BJ (cell line): ENCODE measurements at places on chromosomes 4 and X.
A peak's percentile ranks its signal among the peaks of the same experiment; 100 is the strongest.

GRCh38 chr4:58163156-58163555, 1053.0 kb upstream of the IGFBP7 start:
- no peak for DNase-seq

DNA sequence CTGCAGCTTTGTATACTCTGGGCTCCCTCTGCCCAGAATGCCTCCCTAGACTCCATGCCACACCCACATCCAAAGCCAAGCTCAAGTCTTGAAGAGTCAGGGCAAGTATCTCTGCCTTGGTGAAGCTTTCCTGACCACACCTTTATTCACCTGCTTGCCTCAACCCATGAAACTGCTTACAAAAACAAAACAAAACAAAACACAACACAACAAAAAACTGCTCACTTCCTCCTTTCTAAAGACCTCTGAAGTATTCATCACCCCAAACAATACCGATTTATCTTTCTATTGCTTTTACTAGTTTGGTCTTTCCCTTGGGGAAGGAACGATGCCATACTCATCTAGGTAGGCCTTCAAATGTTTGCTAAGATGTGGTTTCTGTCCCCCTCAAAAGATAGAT, 45.0 kb downstream of the TMEM165 start:
- no peak for DNase-seq

DNA sequence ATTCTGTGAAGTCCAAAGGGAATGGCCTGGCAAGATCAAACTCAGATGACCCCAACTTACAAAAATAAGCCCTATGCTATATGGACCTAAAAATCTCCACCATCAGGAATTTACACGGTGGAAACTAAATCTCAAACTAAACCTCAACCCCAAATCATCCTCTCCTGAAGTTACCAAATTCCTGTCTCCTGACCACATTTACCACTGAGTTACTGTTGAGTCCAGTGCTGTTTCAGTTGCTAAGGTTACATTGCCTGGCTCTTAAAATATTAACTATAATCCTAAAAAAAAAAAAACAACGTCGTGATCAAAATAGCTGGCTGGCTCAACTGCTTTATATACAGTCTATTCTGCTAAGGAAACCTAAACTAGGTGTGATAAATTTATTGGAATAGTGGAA, 315.2 kb upstream of the SLIT2 start:
- peak; percentile 57 for DNase-seq

- DNase-seq: no peak
Measured at GRCh38 chr4:101853691-101854090, 63.2 kb downstream of the BANK1 start.

DNA sequence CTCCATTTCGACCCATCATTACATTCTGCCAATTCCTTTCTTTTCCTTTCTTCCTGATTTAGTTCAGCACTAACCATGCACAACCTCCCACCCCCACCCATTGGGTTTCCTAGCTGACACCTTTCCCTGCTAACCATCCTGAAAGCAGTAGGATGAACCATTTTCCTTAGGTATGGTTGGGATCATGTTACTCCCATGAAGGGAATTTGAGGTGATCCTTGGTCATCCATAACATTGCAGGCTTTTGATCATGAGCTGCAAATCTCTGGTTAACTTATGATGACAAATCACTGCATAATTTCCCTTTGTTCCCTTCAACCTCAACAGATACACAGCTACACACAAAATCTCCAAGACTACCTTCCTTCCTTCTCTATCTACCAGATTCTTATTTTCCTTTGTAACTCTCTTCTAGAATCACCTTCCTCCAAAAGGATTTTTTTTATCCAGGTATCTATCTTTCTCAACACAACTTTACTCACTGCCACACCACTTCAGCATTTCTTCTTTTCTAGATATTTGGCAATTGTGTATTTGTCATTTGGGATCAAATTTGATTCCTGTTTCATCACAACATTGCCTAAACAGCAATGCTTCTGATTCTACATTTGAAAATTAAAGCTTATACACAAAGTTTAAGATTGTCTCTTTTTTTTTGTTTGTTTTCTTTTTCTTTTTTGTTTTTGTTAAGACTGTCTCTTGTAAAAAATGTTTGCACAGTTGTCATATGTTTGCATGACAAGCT, 145.1 kb downstream of the RBM47 start:
- no peak for DNase-seq

DNA sequence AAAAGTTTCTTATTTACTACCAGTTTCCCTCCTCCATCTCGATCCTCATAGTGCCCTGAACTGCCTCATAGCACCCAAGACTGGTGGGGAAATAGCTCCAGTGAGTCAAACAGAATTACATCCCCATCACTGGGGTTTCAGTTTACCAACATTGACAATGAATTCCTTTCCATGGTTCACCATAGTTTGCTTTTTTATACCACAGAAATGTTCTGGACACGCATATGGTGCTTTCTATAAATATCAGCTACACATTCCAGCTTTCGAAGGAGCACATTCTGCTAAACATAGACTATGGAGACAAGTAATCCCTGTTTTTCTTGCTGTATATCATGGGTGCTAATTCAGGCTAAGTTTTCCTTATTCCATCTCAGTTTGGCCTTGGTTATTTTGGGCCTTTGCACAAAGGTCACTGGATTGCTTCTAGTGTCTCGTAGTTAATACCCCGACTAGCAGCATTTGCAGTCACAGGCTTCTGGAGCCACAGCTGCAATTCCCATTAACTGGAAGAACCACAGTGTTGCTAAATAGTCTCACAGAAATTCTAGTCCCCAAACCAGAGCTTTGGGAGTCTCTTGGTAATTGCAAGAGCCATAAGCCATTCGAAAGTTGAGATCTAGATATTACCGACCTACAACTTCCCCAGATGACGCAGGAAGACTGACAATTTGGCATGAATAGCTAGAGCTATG, 53.4 kb upstream of the TRPC3 start:
- no peak for DNase-seq

- DNase-seq: no peak
Measured at GRCh38 chr4:69881173-69881773, 21.3 kb upstream of the SULT1E1 start.

GRCh38 chr4:48341776-48342605, 662 bp downstream of the SLAIN2 start:
- no peak for DNase-seq

DNA sequence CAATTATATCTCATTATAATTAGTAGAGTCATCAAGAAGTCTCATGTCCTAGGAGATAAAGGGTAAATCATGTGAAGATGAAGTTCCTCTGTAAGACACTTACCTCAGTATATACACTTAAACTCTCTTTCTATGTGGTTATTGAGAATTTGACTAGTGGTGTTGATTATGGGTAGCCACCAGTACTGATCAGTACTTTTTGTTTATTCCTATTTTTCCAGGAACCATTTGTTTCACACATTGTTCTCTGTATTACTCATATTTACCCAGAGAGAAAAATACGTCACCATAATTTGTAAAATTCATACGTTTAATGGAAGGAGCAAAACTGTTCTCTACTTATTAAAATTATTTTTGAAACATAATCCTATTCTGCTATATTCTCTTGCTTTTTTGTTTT, 55.8 kb upstream of the PRDM8 start:
- DNase-seq: no peak

- no peak for DNase-seq
Measured at GRCh38 chr4:151147000-151147399, 47.6 kb downstream of the RPS3A start.
